SW480 (cell line): ENCODE measurements at places on chromosomes 12 and 14.

- no peak for DNase-seq
Measured at GRCh38 chr12:67989184-67989920, at the start of gene IFNG-AS1. Gene IFNG-AS1 (plus strand): TSS chr12:67989447.

- no peak for DNase-seq
Measured at GRCh38 chr12:124466216-124467128, 100.9 kb downstream of the NCOR2 start.

- peak; percentile 83 for DNase-seq
Measured at GRCh38 chr12:89353188-89353822, 1.0 kb upstream of the DUSP6 start.

- DNase-seq = peak; percentile 21
Measured at GRCh38 chr14:98886982-98887381, 385.0 kb downstream of the BCL11B start.

DNA sequence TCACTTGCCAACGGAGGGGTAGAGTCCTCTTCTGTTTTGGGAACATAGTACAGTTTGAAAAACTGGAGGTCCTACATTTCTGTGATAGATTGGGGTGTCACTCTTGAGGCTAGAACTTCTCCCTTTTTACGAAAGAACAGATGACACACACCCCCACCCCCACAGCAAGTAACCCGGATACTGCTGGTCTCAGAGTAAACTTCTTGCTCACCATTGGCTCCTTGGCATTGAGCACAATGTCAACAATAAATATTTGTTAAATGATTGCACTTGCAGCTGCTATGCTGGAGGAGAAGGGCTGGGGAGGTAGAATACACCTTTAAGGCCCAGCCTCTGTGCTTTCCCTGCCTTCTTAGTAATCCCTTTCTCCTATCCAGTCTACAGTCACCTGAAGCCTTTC, 149.8 kb downstream of the TGFB3 start:
- peak; percentile 38 for DNase-seq

DNA sequence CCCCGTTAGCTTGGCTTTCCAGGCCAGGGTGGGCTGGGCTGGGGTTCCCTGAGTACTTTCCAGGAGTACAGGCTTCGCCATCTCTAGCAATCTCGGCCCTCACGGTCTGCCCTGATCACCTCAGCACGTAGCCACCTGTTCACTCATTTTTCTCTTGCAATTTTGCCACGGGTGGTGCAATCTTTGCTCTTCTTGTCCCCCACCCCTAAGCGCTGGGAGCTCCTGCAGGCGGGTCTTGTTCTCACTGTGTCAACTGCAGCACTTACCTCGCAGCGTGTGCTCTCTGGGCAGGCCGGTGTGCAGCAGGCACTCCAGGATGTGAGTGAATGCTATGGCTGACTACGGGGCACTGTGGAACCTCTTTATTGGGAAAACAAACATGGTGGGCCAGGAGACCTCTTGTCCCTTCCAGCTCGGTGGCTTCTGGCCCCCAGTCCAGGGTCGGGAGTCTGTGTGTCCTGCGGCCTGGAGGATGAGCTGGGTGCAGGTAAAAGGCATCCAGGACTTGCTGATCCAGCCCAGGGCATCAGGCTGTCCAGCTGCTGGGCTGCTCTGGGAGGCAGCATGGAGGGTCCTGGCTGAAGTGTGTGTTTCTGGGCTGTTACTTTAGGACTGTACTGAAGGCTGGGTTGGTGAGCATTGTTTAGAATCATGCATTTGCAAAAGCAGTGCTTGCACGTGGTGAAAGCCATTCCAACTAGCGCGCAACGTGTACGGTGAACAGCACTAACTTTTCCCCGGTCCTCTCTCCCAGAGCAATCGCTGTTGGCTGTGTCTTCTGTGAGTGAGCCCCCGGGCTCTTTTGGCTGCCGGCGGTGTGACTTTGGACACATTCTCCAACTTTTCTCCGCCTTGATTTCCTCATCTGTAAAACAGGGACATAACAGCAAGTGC, 1.5 kb upstream of the ULK1 start:
- DNase-seq = no peak
